ENCODE measurements at places on chromosomes 4 and X.

GRCh38 chr4:65195002-65195401 lies 475.3 kb downstream of the EPHA5 start:
- no peak for DNase-seq

GRCh38 chrX:119042040-119042439 lies 30.8 kb upstream of the CT47C1 start:
- DNase-seq = no peak

- no peak for DNase-seq
Measured at GRCh38 chr4:3415471-3416141, 26.2 kb upstream of the HGFAC start.

DNA sequence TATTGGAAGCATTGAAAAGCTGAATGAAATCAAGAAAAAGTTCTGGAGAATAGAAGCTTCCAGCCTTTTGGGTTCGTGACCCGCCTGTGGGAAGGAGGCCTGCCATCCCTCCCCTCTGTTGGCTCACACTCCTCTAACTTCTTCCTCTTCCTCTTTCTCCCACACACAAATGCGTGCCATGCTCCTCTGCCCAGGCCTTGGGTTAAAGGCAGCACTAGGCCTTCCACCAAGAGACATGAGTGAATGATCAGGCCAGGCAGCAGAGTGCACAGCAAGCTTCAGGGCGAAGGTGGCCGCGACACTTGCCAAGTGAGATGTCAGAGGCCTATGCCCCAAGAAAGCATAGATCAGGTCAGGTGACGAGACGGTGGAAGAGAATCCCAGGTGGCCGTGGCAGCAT lies 38.4 kb downstream of the FAM193A start:
- DNase-seq = no peak

DNA sequence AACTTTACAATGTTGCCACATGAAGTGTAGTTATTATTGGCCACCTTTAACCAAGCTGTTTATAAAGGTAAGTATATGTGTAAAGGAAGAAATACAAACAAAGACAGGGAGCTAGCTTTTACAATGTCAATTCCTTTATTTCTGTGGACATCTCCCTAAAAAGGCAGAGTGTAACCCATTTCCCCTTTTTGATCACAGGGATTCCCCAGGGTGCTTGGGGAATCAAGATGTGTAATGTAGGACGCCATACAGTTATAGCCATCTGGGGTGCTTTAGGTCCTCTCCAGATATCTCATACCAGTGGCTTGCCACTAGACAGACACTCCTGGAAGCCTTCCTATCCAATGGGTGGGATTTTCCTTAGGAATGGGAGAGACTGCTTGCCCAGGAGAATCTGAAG lies 4.2 kb upstream of the CUL4B start:
- no peak for DNase-seq
